ENCODE measurements at places on chromosomes 7 and 10.

DNA sequence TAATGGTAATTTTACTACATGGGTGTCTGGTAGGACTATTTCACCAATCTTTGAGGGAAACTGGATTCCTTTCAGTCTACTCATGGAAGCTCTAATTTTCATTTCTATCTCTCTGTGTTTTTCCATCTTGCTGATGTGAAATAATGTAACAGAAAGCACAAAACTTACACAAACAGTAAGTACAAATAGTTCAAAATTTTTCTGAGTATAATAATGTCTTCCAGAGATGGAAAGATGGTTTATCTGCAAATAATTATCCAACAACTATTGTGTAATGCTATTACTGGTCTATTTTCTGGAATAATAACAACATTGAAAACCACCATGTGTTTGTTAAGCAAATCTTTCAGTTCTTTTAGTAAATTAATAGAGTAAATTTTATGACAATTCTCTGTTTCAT is 565.8 kb upstream of the MGMT start:
- DNase-seq: no peak

DNA sequence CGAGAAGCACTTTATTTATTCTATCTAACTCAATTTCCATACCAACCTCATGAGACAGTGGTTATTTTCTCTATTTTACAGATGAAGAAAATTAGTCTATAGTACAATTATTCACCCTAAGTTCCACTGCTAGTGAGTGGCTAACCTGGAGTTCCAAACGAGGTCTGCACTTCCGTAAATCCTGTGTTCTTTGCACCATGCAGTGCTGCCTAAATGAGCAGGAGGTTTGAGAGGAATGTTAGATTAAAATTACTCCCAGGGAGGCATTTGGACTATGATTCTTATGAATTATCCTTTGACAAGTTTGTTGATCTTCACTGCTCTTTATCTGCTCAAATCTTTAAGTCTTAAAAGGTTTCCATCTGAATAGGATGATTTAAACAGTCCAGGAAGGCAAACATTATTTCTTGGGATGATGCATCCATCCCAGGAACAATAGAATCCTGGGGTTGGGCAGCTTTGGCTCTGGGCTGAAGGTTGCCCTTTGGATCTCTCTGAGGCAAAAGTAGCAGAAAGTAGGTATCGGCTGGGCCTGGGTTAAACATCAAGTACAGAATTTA is 400.8 kb downstream of the REEP3 start:
- DNase-seq: no peak

- DNase-seq: no peak
These were observed 126.1 kb upstream of the GRB10 start for GRCh38 chr7:50908628-50909290.

DNA sequence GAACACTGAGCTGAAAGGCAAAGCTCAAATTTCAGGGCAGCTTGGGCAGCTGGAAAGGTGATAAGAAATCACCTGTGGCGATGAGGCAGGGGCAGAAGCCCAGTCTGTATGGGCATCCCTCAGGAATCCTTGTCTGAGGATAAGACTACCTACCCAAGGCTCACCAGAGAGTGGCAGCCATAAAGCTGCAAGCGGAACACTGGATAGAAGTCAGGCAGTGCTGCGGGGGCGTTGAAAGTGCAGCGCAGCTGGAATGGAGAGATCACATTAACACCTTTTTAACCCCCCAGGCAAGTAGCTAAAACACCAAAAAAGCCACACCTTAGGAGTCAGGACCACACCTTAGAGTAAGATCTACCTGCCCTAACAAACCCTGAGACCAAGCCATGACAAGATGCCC is 38.2 kb downstream of the ABCB5 start:
- no peak for DNase-seq

DNA sequence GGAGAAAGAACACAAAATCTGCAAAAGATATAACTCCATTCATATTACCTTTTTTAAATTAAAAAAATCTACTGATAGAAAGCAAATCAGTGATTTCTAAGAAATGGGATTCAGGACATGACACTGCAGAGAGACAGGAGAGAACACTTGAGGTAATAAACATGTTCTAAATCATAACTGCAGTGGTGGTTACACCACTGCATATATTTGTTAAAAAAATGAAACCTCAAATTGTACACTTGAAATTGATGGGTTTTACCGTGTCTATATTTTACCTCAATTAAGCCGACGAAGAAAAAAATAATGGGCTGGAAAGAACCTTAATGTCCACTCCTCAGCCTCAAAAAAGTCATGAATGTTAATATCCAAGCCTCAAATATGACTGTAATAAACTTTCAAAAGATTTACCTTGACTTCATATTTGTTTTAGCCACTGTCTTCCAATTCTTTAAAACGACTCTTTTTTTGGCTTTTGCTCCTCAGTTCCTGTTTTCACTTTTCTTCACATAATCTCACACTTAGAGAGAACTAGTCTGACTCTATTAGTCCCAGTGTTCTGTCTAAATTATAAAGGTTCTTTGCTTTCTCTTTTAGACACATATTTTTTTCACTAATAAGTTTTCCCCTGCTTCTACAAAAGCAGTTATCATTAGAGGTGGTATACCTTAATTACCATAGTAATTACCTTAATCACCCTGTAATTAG is 502.4 kb downstream of the GRM8 start:
- DNase-seq: no peak

- no peak for DNase-seq
These were observed 16.5 kb downstream of the AIFM2 start for GRCh38 chr10:70115948-70116682.

GRCh38 chr7:125154930-125155329 is 225.3 kb upstream of the POT1 start:
- no peak for DNase-seq

GRCh38 chr7:28671526-28671925 is 259.2 kb downstream of the CREB5 start:
- no peak for DNase-seq

DNA sequence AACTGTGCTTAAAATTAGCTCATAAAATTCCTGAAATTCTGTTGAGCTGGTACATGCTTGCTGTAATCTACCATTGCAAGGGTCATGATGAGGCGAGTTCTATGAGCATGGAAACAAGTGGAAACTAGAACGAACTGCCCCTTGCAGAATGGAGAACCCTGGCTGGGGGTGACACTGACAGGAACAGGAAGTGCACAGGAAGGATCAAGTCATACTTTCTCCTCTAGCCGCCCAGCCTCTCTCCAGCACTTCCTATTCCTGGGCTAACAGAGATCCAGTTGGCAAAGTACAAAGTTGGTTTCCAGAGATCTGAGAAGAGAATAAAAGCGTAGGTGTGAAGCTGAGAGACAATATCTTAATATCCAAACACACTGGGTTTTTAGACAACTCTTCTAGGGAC is 414.2 kb upstream of the PODXL start:
- DNase-seq: no peak

DNA sequence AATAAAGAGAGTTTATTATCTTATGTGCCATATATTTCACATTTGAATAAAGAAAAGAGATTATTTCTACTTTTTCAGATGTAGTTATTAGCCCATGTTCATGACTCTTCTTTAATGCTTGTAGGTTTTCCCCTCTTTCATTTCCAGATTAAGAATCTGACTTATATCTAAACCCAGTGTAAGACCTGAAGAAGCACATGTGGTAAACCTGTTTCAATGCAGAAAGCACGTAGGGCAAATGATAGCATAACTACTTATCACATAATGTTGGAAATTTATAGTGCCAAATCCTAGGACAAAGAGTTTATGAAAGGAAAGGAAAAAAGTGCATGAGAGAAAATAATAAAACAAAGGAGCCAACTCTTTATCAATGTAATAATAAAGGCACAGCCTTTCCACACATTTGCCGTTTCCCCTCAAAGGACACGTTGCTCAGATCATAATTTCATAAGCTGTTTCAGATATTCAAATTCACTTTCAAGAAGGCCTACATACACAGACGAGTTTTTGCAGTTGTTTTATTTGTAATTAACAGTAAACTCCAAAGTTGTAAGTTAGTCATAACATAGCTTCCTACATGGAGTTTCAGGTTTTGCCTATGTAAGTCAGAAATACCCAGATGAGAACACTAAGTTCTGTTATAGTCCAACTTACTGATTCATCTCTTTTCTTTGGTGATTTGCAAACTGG is 88.8 kb upstream of the MDFIC start:
- no peak for DNase-seq

DNA sequence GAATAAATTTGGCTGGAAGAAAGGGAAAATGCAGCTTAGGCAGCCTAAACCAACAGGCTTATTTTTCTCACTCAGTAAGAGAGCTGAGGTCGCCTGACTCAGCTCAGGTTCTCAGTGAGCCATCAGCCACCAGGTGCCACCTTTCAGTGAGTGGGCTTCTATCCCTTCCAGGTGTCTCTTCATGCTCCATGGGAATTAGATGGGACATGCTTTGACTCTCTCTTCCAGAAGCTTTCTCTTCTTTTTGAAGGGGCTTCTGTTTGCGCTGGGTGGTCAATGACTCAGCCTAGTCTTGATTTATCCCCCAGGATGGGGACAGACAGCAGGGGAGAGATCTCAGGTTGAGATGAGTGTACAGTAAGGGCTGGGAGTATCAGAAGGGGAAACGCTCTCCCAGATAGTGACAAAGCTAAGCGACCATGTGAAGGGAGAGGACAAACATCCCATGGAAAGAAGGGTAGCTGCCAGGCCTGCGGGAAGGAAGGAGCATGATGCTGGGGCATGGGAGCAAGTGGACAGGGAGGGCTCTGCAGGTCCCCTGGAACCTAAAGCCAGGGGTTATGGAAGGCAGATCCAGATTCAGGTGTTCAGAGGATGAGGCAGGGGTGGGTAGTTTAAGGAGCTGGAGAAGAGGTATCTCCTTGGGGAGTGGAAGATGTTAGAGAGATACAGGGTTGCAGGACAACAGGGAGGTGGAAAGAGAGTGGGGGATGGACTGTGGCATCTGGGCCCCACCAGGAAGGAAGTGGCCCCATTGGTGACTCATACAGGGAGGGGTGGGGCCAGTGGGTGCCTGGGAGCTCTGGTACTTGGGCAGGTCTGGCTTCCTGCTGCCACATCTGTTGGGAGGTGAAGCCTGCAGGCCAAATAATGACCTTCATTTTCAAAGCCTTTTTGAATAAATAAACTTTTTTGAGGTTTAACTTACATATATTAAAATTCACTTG is 32.5 kb downstream of the OGDH start:
- DNase-seq: no peak

GRCh38 chr7:102222445-102222844 is 64.2 kb upstream of the SH2B2 start:
- no peak for DNase-seq

DNA sequence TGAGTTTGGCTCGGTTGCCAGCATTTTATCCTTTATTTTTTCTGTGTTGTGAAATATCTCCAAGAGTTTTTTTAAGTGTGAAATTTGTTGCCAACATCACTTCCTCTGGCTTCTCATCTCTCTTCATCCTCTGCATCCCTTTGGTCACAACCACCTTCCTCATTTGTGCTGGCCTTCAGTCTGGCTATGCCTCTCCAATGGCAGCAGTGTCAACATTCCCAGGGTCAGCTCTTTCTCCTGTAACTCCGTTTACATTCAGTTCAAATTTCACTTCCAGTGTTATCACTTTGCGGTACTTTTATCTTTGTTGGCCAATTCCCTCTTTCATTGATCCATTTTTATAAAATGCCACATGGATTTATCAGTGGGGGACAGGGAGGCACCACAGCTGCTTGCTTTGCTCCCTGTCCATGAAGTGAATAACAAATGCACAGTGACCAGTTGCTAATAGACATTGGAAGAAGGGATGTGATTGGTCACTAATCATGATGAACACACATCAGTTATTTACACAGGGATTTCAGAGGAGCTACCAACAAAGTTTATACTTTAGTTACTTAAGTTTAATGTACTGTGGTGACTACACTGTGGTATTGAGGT is 311.4 kb upstream of the LRGUK start:
- DNase-seq: no peak

DNA sequence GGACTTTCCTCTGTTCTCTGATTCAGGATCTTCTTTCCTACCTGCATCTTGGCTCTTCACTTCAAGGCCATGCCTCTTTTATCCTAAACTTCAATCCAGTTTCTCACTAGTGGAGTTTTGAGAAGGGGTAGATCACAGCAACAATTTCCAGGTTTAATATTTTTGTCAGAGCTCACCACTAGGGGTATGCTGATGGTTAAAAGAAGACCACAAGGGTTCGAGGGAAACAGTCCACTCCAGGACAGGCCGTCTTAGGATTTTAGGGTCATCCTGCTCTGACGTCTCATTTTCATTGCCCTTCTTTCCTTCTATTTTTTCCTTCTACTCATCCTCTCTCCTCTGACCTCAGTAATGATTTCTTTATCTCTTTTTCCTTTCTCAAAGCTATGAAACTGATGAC is 11.3 kb downstream of the STAG3 start:
- no peak for DNase-seq

GRCh38 chr7:129612112-129613015 is 844 bp downstream of the NRF1 start:
- DNase-seq: no peak

DNA sequence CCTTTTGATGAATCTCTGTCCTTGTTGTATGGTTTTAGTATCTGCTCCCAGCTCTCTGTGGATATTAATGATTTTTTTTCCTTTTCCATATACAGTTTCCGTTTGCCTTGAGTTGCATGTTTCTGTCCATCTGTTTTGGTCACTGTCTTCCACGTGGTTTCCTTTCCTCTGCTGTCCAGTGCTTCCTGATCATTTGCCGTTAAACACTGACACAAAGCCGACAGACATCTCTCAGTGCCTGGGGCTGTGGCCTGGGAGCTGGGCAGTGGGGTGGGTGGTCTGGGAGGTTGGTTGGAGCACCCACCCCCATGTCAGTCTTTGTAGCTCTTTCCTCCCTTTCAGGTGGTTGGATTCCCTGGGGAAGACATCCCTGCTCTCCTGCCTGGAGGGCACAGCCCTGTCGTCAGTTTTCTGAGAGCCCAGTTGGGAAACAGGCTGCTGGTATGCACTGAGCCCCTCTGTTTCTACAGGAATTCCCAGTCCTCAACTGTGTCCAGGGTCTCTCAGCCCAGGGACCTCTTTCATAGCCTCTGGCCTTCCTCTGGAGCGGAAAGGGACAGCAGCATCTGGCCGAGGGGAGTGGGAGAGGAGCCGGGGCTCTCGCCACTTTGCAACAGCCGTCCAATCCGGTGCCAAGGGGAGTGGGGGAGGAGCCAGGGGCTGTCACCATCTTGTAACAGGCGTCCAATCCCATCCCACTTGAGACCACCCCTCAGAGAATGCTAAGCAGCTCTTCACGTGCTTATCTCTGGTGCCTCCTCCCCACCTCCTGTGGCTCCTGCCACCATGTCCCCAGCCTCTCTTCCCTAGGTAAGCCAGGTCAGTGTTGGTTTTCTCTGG is 26.7 kb upstream of the MKI67 start:
- DNase-seq: no peak

DNA sequence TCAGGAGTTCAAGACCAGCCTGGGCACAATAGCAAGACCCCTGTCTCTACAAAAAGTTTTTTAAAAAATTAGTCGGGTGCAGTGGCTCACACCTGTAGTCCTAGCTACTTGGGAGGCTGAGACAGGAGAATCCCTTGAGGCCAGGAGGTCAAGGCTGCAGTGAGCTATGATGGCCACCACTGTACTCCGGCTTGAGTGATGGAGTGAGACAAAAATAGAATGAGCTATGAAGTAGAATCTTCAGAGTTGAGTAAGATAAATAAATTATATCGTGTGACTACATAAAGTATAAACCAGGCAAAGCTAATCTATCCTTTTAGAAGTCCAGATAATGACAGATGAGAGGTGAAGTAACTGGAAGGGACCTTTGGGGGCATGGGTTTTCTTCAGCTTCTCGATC is 15.3 kb upstream of the MRPS24 start:
- DNase-seq: no peak
